Globus pallidus (tissue), 1 donor: ENCODE measurements at places on chromosomes 3 and 15.
A peak's percentile ranks its signal among the peaks of the same experiment; 100 is the strongest.

DNA sequence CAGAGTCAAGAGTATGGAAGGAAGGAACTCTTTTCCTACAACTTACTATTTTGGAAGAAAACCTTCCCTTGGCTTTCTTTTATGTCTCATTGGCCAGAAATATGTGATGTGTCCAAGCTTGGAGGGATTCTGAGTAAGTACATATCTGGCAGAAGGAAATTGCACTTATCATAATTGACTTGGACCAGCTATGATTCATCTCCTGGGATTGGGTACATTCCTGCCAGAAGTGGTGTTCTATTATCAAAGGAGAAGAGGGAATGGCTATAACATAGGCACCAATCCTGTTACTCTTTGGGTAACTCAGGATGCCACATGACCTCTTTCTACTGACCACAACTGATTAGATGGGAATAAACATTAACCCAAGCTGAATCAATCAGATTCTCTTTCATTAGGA is 13.5 kb upstream of the DAZL start:
- DNase-seq, result no peak

DNA sequence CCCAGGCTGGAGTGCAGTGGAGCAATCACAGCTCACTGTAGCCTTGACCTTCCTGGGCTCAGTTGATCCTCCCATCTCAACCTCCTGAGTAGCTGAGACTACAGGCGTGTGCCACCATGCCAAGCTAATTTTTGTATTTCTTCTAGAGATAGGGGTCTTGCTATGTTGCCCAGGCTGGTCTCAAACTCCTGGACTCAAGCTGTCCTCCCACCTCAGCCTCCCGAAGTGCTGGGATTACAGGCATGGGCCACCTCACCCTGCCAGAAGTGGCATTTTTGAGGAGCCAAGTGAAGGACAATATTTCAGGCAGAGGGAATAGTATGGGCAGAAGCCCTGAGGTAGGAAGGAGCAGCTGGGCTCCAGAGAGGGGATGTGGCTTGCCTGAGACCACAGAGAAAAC is 4.7 kb downstream of the ANKDD1A start:
- no peak for DNase-seq

GRCh38 chr3:42658091-42658770 is 4.7 kb downstream of the ZBTB47 start:
- DNase-seq, result no peak

GRCh38 chr15:77287385-77287784 is 132.5 kb downstream of the PEAK1 start:
- DNase-seq, result peak; percentile 1

- no peak for DNase-seq
Measured at GRCh38 chr3:107100573-107100972, 276.7 kb upstream of the CCDC54 start.

DNA sequence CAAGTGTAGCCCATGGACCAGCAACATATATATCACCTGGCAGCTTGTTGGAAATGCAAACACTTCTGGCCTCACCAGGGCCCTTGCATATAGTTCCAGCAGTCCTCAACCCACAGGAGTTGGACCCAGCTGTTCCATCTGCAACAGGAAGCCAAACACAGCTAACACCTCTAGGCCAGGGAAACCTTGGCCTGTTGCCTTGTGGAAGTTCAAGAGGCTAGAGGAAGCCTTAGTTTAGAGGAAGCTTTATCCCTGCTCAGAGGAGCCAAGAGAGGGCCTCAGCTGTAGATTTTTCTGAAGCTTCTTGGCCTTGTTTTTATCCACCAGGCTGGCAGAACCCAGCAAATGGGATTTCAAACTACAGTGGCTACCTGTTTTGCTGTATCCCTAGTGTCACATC is 11.4 kb downstream of the FHIT start:
- DNase-seq, result no peak

- DNase-seq, result no peak
Measured at GRCh38 chr15:80604583-80605575, 90.2 kb upstream of the ABHD17C start.

DNA sequence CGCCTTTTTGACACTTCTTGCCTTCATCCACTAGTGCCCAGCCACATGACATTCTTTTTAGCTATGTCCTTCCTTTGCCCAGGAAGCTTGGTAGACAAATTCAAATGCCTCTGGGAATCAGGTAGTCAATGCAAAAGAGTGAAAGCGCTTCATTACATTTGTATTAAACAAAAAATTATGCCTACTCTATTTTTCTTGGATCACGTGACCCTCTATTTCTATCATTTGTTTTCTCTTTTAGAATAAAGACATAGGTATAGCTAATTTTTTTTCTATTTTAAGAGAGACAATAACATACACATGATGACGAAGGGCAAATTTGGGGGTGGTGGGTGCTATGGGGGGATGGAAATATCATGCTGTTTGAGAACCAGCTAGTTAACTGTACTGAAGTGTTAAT is 384.8 kb downstream of the C3orf38 start:
- no peak for DNase-seq

DNA sequence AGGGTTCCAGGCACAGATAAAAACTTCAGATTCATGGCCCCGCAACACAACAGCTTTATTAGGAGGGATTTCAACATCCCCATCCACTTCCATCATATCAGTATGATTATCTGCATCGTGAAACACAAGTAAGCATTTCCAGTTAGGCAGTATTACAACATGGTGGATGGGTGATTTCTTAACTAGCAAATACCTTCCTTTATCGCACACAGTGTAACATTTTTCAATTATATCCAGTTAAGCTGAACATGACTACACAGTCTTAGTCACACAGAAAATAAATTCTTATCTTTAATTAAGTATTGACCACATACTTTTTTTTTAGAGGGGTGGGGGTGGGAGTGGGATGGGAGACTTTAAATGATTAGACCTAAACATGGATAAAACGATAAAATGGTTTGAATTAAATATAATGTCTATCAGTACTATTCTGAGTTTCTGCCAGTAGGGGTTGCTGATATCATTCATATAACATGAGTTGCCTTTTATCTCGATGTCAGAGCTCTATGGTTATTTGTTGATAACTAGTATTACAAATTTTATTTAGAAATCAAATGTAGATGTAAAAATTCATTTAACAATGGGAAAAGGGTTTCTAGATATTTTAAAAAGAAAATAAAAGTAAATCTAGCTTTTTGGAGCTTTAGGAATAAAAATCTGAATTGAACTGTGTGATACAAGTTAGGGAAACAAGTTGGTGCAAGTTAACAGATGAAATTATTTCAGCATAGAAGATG is 146.6 kb downstream of the TBL1XR1 start:
- DNase-seq, result peak; percentile 80

DNA sequence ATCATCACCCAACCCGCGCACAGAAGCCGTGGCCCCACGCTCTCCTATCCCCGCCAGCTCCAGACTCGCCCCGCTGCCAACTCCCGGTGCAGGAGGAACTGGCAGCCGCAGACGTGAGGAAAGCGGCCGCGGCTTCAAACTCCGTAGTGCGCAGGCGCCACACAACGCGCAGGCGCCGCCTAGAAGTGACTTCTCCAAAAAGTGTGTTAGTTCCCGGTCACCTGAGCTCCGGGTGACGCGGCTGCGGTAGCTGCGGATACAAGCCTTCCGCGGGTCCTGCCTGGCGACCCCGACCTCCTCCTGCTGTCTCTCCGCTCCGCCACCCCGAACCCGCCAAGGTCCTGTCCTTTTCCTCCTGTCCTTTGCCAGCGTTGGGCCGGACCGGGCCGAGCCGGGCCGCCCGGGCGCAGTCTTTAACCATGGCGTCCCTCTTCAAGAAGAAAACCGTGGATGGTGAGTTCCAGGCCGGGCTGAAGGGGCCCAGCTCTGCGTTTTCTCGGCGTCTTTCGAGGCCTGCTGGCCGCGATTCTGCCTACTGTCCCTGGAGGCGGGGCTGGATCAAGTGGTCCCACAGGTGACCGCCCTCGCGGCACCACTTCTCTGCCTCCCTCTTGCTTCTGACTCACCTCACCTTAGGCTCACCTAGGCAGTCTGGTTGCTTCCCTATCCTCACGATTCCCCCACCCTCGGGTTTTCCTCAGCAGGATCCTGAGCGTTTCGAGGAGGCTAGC is at the start of gene CHMP2B:
Gene CHMP2B, plus strand, starts transcription at position 206 of the 731 bp plus-strand sequence. Its CDS starts 214 bp downstream, at position 420.
- peak; percentile 92 for DNase-seq

DNA sequence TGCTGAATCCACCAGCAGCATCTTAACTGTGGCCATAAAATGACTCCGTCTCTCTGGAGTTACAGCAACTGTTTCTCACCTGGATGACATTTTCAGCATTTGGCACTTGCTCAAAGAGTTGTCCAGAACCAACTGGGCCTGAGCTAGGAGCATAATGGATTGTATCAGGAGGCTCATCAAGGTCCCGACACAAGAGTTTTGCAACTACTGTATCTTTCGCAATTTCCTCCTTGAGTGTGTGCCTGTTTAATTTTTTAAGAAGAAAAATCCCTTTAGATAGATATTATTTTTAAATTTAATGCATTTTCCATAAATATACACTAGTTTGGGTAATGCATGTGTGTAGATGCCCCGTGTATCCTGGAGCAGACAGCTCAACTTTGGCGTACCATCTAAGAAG is 44.3 kb upstream of the C3orf49 start:
- DNase-seq, result no peak
